Transverse colon (tissue), 4 donors: ENCODE measurements at places on chromosomes 5 and 9. TPM values are rescaled to one million over a fixed set of nuclear protein-coding genes. Genes with fewer than 3 reads are reported as not detected.

GRCh38 chr5:136141561-136141960 is 8.9 kb downstream of the SMAD5 start:
- H3K36me3 ChIP-seq, result no peaks in the 10 kb centered on the region
- no peak overlapping the region for H3K27ac ChIP-seq
- H3K4me1 ChIP-seq, result peaks cover 32% of the 10 kb centered on the region
- H3K27me3 ChIP-seq, result no peaks in the 10 kb centered on the region

DNA sequence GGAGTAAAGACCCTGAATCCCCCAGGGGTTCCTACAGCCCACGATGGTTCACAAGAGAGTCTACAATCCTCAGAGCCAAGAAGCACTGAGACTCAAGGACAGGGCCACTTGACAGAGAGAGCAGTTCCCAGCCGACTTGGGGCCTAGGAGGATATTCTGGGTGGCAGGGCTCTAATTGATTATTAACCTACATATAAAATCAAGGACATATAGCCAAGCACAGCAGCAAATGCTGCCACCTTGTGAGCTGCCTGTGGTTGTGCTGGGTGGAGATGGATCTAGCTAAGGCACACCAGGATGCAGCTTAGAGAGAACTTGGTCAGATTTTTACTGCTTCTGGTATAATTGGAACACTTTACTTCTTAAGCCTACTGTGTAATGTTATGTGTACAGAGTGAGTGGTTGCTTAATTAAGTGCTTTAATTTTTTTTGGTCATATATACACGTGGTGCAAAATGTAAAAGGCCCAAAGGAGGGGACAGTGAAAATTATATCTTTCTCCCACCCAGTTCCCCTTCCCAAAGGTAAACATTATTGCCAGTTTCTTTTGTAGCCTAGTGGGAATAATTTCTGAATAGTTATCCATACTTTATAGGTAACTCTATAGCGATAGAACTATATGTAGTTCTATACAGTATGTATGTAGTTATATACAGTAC is 78.8 kb downstream of the F2RL2 start:
- H3K4me3 ChIP-seq, result no peak overlapping the region
- H3K27me3 ChIP-seq, result no peaks in the 10 kb centered on the region
- no peaks in the 10 kb centered on the region for H3K36me3 ChIP-seq
- peak overlapping the region; percentile 42 for H3K27ac ChIP-seq
- peak; percentile 70 for DNase-seq

DNA sequence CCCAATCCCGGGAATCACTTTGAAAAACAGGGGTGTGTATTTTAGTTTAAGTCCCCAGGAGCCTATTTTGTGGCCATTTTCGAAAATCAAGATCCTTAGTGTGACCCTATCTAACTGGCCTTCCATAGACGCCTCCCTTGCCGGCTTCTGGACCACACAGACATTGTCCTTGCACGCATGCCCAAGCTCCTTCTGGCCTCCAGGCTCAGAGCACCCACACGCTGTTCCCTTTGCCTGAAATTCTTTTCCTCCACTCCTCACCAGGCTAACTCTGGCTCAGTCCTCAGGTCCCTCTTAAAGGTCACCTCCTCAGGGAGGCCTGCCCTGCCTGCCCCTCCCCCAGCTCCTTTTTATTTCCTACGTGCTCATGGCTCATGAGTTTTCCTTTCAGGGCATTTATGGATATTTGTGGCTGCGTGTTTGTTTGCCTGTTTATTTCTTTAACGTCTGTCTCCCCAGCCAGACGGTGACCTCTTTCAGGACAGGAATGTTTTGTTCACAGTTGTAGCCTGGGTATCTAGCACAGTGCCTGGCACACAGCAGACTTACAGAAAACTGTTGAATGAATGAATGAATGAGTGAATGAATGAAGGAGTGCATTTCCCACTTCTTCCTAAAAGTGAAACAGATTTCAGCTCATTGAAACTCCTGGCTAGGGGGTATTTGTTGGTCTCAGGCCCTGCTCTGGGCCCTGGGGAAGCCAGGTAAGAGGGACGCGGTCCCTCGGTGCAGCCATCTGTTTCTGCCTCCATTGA is 79.1 kb upstream of the IER5L start:
- H3K27ac ChIP-seq, result no peak overlapping the region
- peaks cover 44% of the 10 kb centered on the region for H3K27me3 ChIP-seq
- no peak for DNase-seq
- H3K36me3 ChIP-seq, result no peaks in the 10 kb centered on the region

The PLPPR1 gene
- total RNA-seq, result not detected

DNA sequence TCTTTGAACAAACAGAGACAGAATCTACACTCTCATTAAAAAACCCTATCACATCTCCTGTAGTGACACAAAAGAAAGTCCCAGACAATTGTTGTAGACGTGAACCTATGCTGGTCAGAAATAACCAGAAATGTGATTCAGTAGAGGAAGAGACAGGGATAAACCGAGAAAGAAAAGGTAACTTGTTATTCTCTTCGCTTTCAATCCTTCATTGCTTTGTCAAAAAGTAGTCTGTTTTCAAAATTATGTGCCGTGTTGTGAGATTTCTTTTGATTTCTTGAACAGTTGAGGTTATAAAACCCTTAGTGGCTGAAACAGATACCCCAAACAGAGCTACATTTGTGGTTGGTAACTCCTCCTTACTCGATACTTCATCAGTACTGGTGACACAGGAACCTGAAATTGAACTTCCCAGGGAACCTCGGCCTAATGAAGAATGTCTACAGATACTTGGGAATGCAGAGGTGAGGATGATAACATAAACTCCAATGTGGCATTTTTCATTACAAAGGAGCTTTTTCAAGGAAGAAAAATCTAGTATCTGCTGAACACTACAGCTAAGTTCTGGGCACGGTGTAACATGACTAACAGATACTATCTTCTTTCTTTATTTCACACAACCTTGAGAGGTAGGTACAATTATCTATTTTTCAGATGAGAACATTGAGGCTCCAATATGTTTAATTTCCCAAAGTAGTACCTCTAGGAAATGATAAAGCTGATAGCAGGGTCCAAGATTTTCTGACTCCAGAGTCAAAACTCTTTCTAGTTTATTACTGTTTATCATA is 14.3 kb downstream of the HMGCR start:
- DNase-seq, result no peak
- no peaks in the 10 kb centered on the region for H3K36me3 ChIP-seq
- H3K27me3 ChIP-seq, result no peaks in the 10 kb centered on the region
- no peak overlapping the region for H3K4me3 ChIP-seq

DNA sequence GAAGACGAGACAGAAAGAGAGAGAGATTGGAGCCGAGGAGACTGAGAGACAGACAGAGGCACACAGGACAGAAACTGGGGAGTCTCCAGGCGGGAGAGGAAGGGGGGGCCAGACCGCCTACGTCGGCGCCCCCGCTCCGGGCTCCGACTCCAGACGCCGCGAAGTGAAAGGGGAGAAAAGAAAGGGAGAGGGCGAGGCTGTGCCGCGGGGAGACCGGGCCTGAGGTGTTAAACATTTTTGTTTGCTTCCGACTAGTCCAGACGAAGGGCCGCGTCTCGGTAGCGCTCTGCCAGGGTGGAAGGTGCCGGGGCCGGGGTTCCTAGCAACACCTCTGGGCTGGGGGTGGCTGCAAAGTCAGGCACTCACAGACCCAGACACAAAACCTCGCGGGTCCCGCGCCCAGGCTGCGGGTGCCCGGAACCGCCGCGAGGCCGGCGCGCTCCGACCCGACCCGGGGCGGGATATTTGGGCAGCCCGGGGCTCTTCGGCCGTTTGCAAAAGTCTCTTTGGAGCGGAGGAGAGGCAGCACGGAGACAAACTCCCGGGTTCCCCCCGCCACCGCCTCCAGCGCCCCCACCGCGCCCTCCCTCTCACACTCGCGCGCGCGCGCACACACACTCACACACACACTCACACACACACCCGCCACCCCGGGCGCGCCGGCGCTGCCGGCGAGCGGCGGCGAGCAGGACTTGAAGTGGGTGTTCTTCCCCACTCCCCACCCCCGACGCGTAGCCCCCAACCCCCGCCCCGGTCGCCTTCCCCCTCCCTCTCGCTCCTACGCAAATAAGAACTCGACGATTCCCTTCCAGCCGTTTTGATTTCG is 626 bp upstream of the FST start:
- peaks cover 39% of the 10 kb centered on the region for H3K4me1 ChIP-seq
- peak overlapping the region; percentile 71 for H3K4me3 ChIP-seq
- peaks cover 72% of the 10 kb centered on the region for H3K27me3 ChIP-seq
- H3K36me3 ChIP-seq, result no peaks in the 10 kb centered on the region

- peaks cover 31% of the 10 kb centered on the region for H3K4me1 ChIP-seq
- no peaks in the 10 kb centered on the region for H3K36me3 ChIP-seq
- H3K4me3 ChIP-seq, result no peak overlapping the region
- no peaks in the 10 kb centered on the region for H3K27me3 ChIP-seq
- H3K27ac ChIP-seq, result no peak overlapping the region
Measured at GRCh38 chr5:36932699-36933098, 56.1 kb downstream of the NIPBL start.

The TAF11L10 gene
- total RNA-seq, result not detected

DNA sequence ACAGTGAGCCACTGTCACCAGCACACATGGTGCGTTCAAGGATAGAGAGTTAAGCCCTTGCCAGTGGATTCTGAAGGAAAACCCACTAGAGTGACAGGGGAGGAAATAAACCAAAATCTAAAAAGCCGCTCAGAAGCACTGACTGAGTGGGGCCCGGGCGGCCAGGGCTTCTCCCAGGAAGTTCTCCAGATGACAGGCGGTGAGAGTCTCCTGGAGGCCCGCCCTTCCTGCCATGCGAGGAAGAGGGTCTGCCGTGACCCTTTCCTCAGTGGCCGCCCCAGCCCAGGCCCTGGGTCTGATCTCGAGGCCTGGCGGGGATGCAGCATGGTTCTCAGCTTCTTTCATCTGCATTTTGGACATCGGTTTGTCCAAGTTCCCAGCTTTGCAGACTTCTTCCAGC is 14.9 kb downstream of the OLFM1 start:
- H3K36me3 ChIP-seq, result no peaks in the 10 kb centered on the region
- DNase-seq, result no peak
- no peak overlapping the region for H3K4me3 ChIP-seq
- no peaks in the 10 kb centered on the region for H3K4me1 ChIP-seq
- H3K27me3 ChIP-seq, result peaks cover 2% of the 10 kb centered on the region
- no peak overlapping the region for H3K27ac ChIP-seq

The ZBTB6 gene
- total RNA-seq, result 9.8 TPM

The LCN15 gene
- total RNA-seq, result not detected

The KCNV2 gene
- total RNA-seq, result not detected

DNA sequence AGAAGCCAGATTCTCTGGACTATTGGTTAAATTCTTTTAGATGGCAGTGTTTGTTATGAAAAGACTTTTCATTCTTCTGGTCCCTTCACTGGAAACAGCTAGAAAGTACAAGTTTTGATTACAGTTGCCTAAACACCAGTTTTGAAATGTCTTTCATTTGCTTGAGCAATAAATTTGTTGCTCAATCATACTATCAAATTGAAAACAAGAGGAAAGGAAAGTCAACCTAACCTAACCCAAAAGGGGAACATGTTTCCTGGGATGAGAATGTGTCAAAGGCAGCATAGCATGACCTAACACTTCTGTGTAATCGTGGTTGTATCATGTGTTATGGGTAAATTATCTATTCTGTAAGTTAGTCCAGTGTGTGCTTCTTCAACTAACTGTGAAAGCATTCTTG is 213.2 kb downstream of the TMC1 start:
- no peak overlapping the region for H3K27ac ChIP-seq
- no peak overlapping the region for H3K4me3 ChIP-seq

- H3K27ac ChIP-seq, result peak overlapping the region; percentile 83
- DNase-seq, result no peak
- peaks cover 12% of the 10 kb centered on the region for H3K4me1 ChIP-seq
- no peaks in the 10 kb centered on the region for H3K36me3 ChIP-seq
Measured at GRCh38 chr5:69188811-69189161, 597 bp upstream of the CENPH start.

GRCh38 chr5:174030286-174030685 is 15.2 kb upstream of the NSG2 start:
- no peak for DNase-seq
- no peaks in the 10 kb centered on the region for H3K4me1 ChIP-seq
- H3K27me3 ChIP-seq, result no peaks in the 10 kb centered on the region

The GFM2 gene
- 23.9 TPM for total RNA-seq
